ENCODE measurements at places on chromosomes 2 and 18.

GRCh38 chr2:200174433-200175216 is 131.9 kb upstream of the SPATS2L start:
- no peak for DNase-seq

- DNase-seq, result no peak
Observed at GRCh38 chr2:72835403-72835802, 9.6 kb upstream of the EXOC6B start.

DNA sequence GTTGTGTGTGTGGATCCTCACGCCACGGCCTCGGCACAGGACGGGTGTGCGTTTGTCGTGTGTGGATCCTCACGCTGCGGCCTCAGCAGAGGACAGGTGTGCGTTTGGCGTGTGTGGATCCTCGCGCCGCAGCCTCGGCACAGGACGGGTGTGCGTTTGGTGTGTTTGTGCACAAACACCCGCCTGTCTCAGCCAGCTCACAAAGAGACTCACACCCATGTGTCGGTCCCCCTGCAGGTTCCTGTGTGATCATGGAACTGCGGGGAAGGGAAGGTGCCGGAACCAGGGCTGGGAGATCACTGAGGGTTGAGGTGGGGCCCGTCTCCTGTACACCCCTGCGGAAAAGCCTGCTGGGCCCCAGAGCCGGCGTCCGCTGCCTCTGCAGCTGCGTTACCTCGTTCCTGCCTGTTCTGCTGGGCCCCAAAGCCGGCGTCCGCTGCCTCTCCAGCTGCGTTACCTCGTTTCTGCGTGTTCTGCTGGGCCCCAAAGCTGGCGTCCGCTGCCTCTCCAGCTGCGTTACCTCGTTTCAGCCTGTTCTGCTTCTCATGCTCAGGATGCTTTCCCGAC is 53.6 kb downstream of the CTDP1 start:
- DNase-seq, result no peak

DNA sequence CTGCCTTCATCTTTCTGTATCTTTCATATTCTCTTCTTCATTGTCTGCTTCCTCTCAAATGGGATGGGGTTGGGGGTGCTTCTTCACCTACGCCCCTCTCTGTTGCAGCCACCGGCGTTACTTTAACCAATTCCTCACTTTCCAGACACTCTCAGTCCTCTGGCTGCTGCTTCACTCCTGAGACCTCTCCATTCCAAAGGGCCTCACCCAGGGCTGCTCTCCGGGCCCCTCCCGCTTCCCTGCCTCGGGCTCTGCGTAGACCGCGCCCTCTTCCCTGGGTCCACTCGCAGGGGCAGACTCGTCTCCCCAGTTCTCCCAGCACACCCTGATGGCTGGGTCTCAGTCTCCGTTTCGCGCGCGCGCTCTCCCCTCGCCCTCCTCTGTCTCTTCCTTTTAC is 926 bp downstream of the SERPINB8 start:
- DNase-seq, result no peak

- DNase-seq, result no peak
Observed at GRCh38 chr2:30530346-30530745, 83.3 kb downstream of the LCLAT1 start.

GRCh38 chr2:207054521-207054920 is 111.2 kb downstream of the KLF7 start:
- peak; percentile 58 for DNase-seq

- peak; percentile 23 for DNase-seq
Observed at GRCh38 chr2:36329251-36329650, 26.3 kb upstream of the CRIM1 start.

DNA sequence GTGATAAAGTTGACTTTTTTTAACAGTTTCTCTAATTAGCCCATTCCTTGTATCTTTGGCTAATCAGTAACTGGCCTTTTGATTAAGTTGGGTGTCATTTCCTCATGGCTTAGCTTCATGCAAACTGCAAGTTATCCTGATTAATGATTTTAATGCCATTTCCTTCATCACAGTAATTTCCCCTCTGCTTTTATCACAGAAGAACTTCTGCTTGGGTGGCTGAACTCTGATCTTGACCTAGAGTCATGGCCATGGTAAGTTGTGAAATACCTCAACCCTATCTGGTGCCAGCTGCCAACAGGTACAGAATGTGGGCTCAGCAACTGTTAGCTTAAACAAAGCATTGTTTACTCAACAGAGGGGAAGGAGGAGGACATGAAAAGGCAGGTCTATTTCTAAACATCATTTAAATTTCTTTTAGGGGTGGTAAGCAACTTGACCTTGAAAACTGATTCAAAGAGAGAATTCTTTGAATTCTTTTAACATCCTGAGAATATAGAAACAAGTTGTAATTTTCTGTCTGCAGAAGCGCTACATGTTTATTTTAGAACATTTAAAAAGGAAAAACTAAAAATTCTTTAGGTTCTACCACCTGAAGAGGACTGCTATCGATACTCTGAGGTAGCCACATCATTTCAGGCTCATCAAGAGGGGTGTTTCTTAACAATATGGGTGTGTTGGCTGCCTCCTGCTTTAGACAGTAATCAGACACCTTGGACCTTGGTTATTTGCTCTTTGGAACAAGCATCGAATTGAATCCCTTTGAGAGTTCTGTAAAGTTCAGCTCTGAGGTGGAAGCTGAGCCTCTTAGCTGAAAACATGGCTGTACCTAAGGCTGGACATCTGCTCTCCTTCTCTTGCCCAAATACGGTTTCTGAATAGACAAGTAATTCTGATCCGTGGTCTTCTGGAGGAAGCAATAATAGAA is 39.7 kb downstream of the ANXA4 start:
- DNase-seq, result no peak

GRCh38 chr2:78541451-78542267 is 483.8 kb upstream of the REG3G start:
- DNase-seq, result no peak

- peak; percentile 43 for DNase-seq
Observed at GRCh38 chr2:220181165-220181564, 553.7 kb downstream of the SLC4A3 start.

GRCh38 chr2:46428911-46429436 is 50.4 kb upstream of the TMEM247 start:
- no peak for DNase-seq

DNA sequence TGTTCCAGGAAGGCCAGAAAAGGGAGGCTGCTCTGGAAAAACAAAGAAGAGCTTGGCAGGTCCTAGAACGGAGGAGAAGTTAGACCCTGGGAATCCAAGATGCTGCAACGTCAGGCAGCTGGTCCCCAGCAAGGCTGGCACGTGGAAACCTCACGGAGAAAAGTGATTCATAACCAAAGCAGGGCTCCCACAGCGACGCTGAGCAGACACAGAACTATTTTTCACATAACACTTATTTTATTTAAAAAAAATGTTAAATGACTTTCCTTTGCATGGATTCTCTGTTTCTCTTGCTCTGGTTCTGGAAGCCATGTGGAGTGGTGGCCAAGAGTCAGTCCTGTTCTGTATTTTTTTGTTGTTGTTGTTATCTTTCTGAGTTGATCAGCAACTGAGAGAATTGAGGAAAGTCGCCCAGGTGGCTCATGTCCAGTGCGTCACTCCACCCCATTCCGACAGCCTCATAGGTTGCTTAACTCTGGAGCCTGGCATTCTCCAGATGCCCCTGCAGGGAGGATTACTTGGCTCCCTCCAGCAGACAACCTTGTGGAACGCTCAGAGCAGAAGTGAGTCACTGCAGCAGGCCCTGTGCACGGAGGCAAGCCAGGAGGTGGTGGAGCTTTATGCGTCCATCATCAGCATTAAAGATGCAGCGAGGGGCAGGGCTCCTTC is 229.9 kb upstream of the HDAC4 start:
- peak; percentile 80 for DNase-seq

DNA sequence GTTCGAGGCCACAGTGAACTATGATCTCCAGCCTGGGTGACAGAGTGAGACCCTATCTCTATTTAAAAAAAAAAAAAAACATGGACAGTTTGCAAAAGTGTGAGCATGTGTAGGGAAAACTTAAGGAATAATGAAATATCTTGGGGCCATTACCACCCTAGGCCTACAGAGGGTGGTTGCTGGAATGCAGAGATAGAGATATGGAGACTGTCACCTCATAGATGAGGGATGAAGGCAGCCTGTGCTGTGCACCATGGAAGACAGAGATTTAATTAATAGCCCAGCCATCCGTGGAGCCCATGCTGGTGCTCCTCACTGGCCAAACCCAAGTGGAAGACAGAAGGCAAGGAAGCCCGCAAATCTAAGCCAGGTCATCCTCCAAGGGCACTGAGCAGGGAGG is 16.6 kb upstream of the CEP68 start:
- no peak for DNase-seq

DNA sequence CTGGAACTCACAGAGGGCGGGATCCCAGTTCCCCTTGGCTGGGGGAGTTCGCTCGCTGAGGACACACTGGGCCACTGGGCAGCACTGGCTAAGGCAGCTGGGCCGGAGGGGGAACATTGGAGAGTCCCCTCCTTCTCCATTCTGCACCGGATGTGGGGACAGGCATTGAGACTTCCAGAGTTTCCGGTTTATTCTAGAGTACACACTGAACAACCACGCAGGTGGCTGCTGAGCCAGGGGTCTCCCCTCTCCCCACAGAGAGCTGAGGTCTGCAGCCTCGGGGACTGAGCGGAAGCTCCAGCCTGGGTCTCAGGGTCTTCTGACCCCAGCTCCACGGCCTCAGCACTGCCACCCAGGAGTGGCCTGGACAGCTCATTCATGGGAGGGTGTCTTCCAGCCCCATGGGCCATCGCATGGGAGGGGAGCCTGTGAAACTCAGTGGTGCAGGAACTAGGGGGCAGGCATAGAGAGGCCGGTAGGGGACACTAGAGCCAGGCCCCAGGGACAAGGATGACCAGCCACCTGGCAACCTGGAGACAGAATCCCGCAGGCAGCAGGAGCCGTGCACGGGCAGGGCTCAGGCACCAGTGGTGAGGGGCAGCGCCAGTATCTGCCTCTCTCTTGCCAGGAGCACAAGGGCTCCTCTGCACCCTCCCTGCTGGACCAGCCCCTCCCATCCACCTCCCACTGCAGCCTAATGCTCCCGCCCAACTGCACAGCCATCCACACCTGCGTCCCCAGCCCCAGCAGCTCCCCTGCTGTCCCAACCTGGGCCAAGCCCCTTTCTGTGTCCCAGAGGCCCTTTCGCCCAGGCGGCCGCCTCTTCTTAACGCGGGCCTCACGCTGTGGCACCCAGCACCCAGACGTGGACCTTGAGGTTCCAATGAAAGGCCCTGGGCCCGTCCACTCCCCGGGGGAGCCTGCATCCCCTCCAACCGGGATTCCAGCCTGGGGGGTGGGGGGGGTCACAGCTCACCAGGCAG is 45.1 kb upstream of the GPC1 start:
- no peak for DNase-seq

- DNase-seq, result no peak
Observed at GRCh38 chr18:26791676-26792075, 73.8 kb downstream of the AQP4 start.

DNA sequence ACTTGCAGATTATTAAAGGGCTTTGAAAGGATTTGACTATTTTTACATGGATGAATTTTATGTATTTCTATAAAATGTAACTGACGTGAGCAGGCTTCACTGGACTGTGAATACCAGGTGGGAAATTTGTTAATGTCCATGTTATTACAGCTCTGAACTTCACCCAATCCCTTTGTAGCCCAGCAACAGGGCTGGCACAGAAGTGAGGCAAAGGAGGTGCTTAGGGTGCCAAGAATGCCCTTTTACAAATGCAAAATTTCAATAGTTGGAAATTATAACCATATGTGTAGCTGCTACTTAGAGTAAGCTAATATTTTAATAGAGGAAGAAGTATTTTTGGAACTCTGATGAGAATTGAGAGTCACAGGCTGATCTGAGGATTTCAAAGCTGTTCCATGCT is 53.7 kb upstream of the FAM98A start:
- DNase-seq, result no peak

GRCh38 chr2:68974946-68975665 is 670 bp downstream of the GKN1 start:
- DNase-seq, result peak; percentile 11

- DNase-seq, result peak; percentile 6
Observed at GRCh38 chr2:25168256-25169072, at the start of gene POMC. POMC (minus strand) TSS chr2:25168580; CDS start chr2:25164772, 3,808 bp downstream.

DNA sequence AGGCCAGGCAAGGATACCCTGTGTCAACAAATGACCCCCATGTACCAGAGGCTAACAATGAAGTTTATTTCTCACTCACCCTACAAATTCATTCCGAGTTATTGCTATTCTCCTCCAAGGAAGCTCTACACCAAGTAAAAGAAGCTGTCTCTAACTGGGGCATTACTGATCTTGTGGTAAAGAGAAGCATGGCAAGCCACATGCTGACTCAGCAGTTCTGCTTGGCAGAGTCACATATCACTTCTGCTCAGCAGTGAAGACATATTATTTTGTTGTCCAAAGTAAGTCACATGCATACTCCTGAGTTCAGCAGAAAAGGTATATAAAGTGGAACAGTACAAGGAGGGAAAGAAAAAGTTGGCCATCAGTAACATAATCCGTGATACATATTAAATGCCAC is 315.8 kb downstream of the GULP1 start:
- peak; percentile 35 for DNase-seq

DNA sequence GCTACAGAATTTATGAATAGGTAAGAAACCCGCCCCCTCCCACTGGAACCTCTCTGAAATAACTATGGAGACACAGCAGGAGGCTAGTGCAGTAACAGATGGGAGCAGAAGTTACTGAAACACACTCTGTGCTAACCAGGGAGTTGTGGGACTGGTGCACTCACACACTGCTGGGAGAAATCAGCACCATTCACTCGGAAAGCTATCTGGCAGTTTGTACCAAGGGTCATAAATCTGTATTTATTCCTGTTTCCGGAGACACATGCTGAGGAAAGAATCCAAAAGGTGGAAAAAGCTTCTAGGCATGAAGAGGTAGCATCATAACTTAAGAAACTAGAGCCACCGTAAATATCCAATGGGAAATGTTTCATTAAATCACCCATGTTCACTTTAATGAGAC is 39.9 kb downstream of the TGFA start:
- DNase-seq, result no peak

DNA sequence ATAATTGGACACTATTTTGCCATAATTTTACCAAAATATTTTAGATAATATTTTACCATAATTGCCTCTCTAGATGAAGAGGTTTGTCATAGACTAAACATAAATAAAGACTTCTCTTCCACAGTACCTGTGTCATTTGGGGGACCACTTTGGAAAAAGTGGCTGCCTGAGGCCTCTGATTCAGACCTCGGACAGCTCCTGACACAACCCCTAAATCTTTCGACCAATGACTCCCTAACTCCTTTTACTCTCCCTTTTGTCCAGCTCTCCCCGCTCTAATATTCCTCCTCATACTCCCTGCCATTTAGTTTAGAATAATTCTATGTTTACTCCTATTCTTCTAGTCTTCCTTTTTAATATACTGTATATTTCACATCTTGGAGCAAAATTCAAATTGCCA is 36.0 kb upstream of the UBE2E3 start:
- DNase-seq, result no peak

GRCh38 chr18:52045946-52046675 is 293.9 kb upstream of the DCC start:
- DNase-seq, result no peak

GRCh38 chr18:40222776-40223175 is 1732.3 kb upstream of the PIK3C3 start:
- DNase-seq, result peak; percentile 12

DNA sequence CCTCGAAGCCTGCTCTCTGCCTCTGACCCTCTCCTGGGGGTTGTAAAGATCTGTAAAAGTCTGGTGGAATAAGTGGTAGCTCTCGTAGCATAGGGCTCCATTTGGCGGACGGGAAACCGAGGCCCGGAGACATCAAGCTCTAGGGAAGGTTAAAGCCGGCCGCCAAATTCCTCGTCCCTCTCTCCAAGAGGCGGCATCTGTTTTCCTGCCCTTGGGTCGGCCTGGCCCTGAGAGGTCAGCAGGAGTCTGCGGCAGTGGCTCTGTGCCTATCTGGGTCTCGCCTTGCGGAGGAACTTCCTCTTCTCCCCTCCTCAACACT is 72.4 kb downstream of the TEX51 start:
- DNase-seq, result no peak

- DNase-seq, result no peak
Observed at GRCh38 chr18:48514786-48515185, 24.0 kb upstream of the CTIF start.

All from fibroblast of mammary gland (primary cell).